ENCODE measurements at places on chromosomes 4 and X.
A peak's percentile ranks its signal among the peaks of the same experiment; 100 is the strongest.

DNA sequence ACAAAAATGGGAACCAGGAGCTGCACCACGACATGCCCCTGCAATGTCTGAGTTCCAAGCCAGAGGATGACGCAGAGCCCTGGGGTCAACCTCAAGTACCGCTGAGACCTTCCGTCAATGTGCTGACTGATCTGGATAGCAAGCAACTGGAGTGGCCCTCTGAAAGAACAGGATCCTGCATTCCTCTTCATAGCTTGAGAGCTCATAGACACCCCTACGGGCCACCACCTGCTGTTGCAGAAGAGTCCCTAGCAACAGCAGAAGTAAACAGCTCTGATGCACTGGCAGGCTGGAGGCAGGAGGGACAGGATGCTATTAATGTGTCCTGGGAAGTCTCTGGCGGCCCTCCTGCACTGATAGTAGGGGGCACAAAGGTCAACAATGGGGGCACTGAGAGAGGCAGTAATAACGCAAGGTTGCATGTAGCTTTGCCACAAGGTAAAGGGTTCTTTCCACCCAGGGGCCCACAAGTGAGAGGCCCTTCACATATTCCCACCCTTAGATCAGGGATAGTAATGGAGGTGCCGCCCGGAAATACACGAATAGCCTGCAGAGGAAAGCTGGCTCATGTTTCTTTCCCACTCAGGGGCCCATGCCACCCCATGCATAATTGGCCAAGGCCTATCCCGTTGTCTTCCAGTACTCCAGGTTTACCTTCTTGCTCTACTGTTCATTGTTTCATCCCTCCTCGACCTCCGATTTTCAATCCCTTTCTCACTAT is 1.3 kb downstream of the PRR32 start:
- DNase-seq = no peak

DNA sequence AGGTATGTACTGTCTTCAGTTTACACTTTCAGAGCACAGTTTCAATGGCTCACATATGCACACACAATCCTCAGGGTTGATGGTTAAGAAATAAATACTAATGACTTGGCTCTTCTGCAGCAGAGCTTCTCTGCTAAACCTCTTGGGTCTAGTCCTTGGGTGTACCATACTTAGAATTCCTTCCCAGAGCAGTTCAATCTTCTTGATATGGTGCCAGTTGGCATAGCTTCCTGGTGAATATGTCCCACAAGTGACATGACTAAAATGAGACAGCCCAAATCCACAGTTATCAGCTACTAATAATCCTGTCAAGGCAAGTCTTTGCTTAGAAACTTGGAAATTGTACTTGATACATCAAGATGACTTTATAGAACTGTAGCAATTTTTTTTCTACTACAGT is 654.4 kb downstream of the IQCM start:
- no peak for DNase-seq

DNA sequence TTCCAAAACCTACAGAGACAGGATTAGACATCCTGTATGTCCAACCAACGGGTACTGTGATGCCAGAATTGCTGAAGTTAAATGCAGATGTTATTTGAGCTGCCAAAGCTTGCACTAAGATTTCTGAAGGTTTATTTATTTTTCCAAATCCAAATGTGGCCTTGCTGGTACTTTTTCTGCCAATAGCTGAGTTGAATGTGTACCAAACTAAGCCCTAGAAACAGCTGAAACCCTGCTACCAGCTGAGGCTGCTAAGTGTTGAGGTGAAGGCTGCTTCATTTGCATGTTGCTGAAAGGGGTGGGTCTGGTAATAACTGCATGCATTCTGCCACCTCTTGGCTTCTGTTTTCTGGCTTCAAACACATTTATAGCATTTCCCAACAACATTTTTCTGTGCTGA is 366.5 kb downstream of the FAT4 start:
- DNase-seq = no peak

GRCh38 chr4:112230879-112231778 is 458 bp upstream of the AP1AR start:
- peak; percentile 98 for DNase-seq

DNA sequence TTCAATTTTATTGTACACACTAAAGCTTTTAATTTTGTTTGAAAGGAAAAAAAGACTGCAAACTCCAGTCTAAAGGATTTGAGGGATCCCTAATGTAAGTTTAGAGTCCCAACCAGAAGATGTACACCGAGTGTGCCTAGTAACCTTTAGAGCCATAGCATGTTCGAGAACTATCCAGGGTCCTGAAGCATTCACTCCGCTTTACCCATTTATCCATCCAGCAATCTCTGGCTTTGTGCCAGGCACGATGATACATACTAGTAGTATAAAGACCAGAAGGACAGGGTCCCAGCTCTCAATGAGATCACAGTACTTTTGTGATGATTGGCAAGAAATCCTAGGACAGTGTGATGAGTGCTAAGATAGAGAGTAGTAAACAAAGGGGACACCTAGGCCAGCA is 168.7 kb downstream of the STK32B start:
- no peak for DNase-seq

DNA sequence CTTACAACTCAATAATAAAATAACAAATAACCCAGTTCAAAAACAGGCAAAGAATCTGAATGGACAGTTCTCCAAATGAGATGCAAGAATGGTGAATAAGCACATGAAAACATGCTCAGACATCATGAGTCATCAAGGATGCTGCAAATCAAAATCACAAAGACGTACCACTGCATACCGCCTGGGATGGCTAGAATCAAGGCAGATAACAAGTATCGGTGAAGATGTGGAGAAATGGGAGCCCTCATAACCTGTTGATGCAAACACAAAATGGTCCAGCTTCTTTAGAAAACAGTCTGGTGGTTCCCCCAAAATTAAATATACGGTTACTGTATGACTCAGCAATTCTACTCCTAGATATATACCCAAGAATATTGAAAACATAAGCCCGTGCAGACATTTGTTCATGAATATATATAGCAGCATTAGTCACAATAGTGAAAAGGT is 32.5 kb downstream of the AKAP4 start:
- no peak for DNase-seq

DNA sequence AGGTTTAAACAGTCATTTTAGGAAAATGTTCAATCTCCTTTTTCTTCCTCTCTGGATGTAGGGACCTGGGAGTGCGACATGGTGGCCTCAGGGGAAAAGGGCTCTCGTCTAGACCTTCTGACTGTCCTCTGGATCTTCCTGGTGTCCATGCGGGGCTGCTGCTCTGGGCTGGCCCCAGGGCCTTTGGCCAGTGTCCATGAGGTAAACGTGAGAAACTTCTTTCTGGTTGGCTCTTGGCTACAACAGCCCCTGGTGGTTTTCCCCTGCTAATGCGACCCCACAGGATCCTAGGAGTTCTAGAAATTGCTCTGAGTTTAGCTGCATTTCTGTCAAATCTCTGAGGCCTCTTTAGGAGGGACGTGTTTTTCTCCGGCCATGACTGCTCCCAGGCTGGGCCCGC is 85.7 kb downstream of the MFAP3L start:
- no peak for DNase-seq

DNA sequence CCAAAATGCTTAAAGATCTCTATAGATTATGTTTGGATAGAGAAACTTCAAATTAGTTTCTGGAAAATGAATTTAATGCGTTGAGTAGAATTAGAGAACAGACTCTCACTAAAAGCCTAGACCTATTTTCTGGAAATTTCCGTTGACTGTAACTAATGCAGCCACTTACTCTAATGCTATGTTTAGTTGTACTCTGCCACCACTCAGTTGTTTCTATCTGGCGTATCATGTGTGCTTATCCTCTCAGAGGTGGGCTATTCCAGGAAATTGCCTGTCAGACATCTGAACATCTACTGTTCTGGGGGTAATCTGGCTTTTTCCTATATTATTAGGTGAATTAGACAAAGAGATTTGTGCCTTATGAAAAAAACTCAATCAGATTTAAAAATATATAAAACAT is 347.1 kb upstream of the FSTL5 start:
- no peak for DNase-seq

DNA sequence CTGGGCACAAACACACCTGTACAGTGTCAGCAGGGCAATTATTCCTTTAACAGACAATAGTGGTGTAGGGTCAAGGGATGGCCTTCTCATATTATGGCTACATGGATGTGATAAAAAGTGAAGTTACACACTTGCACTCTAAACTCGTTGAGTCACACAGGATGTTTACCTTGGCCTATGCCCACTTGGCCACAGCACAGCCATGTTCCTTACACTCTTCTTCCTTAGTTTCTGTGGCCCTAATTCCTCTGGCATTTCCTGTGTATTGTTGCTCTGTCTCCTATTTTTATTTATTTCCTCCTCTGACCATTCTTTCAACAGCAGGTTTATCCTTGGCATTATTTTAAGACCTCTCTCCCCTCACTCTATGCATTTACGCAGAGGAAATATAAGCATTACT is 86.8 kb upstream of the NPFFR2 start:
- DNase-seq = no peak

DNA sequence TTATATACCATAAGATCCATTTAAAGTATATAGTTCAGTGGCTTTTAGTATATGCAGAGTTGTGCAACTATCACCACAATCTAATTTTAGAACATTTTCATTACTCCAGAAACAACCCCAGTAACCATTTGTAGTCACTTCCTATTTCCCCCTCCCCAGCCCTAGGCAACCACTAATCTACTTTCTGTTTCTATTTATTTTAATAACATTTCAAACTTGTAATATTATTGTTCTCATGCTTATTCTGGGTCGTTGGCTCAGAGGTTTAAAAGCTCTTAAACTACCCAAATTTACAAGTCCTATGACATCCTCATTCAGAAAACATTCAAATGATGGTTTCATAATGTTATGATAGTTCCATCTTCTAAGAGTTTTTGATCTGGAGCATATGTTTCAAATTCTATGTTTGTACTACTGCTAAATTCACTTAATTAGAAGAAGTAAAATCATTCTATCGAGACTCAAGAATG is 18.4 kb downstream of the XIAP start:
- DNase-seq = no peak

GRCh38 chr4:26003056-26003455 is 89.0 kb downstream of the SMIM20 start:
- no peak for DNase-seq

DNA sequence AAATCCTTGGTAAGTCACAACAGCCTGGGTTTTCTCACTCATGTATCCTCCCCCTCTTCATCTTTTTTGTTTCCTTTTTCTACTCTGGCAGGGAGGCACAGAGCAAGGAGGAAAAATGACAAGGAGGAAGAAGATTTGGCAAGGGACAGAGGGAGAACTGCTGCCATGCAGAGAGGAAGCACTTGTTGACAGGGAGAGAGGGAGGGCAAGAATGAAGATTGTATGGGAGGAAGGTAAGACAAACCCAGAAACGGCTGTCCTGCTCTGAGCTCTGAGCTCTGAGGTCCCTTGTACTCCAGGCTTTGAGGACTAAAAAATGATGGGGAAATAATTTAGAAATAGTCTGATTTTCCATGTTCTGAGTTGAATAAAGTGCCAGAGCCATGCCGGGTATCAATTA is 123.9 kb downstream of the DCHS2 start:
- no peak for DNase-seq

GRCh38 chr4:14465507-14465906 is 536.8 kb upstream of the CPEB2 start:
- DNase-seq = no peak

DNA sequence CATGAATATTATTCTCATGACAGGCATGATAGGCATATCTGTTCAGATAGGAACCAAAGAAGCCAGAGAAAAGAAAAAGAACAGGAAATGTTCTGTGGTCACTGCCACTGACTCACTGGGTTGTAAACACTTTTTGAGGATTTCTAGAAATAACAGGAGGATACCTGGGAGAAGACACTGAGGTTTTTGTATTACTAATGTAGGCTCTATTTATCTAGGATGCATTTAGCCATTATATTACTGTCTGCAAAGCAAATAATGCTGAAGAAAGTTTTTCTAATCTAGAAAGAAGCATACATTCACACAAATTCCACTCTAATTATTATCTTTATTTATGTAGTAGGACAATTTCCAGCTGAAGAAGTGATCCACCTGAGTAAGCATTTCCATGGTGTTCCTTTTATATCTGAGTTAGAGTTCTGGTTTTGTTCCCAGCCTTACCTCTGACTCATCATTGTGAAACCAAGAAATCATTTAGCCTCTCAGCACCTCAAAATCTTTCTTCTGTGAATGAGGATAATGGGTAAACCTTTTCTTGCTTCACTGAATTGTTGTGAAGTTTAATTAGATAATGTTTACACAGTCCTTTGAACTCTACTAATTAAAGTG is 40.2 kb upstream of the EPGN start:
- DNase-seq = no peak

GRCh38 chrX:35711281-35711680 is 86.9 kb upstream of the MAGEB16 start:
- DNase-seq = no peak

DNA sequence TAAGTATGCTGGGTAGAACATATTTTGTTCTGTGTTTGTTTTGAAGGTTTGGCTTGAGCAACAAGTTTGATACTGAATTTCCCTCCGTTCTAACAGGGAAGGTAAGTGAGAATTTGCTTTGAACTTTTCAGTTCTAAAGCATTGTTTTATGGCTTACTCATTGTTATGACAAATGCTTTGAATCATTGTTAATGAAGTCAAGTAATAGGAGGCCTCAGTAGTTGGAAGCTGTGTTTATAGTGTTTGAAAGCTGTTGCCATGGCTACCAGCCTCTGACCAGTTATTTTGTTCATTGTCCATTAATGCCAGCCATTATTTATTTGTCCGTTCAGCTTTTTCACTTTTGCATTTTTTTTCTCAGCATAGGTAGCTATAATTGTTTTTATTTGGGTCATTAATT is 14.4 kb downstream of the CHIC1 start:
- DNase-seq = no peak

DNA sequence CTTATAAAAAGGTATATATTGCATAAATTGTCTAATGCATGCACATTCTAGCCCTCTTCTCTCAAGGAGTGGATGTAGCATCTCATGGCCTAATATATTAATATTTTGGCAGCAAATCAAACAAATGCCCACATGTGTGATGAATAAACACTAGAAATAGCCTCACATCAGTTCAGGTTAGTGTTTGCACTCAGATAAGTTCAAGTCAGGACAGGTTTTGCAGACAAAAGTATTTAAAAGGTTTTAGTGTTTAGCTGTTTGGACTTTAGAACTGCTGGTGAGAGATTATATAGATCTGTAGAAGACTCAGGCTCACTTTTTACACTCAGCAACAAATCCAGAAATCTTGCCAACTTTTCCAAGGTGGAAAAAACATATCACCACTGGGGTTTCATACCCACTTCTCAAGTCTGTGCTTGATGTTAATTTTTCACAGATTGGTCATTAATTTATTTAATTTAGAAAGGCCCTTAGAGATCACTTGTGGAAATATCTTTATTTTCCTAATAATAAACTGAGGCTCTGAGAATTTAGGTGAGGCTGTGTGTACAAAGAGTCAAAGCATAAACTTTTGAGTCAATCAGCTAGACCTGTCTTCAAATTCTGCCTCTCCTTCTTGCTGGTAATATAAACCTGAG is 362.6 kb downstream of the GASK1B start:
- DNase-seq = no peak

- DNase-seq = no peak
Measured at GRCh38 chr4:40462326-40462725, 127.2 kb downstream of the CHRNA9 start.

GRCh38 chr4:155405059-155405458 is 28.3 kb upstream of the MAP9 start:
- DNase-seq = no peak

GRCh38 chrX:112769034-112769433 is 71.6 kb downstream of the AMOT start:
- no peak for DNase-seq

Data from natural killer cell (primary cell).